ENCODE measurements at places on chromosomes 3 and 15.

DNA sequence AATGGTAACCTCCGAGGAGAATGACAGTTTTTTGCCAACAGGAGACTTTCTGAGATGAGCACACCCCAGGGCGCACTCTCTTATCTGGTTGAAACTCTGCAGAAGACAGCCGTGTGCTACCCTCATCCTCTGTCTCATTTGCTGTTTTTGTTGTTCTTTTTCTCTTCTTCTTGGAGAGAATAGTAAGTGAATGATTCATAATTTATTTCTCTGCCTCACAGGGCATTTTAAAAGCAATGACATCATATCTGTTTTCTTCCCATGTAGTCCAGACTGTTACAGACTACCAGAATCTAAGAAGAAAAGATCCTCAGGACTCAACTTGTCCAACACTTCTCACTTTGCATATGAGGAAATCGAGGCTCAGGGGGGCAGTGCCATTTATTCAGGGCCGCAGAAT is 771.1 kb upstream of the GRM7 start:
- no peak for DNase-seq

DNA sequence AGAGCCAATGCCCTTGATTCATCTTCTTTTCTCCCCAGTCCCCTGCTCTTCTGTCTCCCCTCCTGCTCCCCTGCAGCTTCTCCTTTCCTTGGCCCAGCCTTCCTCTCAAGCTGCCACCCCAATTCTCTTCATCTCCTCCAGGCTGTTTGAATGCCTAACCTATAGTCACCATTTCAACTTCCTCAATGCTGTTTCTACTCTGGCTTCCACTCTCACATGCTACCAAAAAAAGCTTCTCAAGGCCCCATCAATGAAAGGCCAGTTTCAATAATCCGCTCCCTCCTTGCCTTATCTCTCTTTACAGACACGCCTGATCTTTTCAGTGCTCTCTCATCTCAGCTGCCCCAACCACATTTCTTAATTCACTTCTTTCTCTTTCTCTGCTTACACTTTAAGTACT is 212.2 kb upstream of the GPR149 start:
- DNase-seq, result no peak

DNA sequence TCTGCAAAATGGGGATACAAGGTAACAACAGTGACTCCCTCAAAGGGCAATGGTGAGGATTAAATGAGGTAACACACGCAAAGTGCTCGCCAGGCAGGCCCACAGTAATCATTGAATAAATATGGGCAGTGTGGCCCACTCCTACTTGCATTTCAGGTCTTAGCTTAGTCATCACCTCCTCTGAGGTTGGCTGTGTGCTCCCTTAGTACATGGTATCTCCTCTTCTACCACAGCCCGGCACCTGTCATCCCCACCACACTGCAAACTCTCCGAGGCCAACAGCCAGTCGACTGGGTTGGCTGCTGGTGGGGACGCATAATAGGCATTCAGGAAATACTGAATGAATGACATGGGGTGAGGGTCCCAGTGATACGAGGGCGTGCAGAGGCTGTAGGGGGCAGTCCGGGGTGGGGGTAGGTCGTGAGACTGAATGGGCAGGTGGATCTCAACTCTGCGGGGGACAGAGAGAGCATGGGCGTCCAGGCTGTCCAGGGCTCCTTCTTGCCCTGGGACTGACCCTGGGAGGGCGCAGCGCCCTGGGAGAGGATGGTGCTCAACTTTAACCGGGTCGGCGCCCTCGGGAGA is 375 bp upstream of the MYZAP start:
- peak; percentile 7 for DNase-seq

DNA sequence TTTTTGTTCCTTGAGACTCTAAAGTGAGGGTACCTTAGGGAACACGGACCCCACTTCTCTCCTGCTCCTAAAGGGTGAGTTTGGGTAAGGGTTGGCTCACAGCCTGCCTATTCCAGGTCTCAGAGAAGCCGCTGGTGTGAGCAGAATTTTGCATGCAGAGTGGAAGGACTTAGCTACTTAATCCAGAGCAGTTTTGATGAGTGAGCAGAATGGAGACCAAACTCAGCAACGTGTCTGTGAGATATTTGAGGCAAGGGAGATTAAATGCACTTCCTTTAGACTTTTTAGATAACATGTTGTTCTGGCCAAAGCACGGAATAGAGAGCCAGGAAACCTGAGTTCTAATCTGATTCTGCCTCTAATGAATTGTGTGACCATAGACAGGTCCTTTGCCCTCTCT is 5.1 kb downstream of the SLC24A1 start:
- no peak for DNase-seq

- no peak for DNase-seq
Measured at GRCh38 chr15:36183201-36183600, 396.2 kb upstream of the CDIN1 start.

GRCh38 chr3:115996420-115997108 is 373.3 kb downstream of the GAP43 start:
- no peak for DNase-seq

DNA sequence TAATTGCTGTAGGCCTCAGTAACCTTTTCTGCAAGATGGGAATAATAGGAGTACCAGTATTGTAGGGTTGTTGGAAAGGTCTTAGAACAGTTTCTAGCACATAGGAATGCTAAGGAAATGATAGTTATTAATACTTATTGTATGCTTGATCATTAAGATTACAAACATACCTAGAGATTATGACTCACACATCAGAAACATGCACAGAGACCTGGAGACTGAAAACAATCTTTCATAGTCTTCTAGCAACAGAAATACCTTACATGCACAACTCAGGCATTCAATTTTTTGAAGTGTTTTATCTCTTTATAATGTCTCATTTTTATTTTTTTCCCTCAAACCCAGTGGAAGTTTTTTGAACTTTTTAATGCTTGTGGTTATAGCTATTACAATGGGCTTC is 104.4 kb upstream of the ZBTB20 start:
- no peak for DNase-seq

DNA sequence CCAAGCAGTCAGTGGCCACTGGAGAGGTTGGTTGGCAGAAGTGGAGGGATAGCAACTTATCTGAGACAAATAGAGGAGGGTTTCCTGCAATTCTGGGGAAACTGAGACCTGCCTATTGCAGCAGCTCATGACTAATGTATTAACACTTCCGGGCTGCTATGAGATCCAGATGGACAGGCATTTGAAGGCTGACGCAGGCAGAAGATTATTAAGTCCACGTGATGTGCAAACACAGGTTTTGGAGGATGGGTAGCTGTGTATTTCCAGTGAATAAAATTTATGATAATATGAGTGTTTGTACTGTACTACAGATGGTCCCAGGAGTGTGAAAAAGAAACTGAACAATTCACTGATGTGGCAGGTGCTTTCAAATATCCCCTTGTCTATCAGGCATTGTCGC is 28.5 kb upstream of the CFAP161 start:
- DNase-seq, result no peak
